ENCODE measurements at places on chromosomes 2 and 18.
A peak's percentile ranks its signal among the peaks of the same experiment; 100 is the strongest.

DNA sequence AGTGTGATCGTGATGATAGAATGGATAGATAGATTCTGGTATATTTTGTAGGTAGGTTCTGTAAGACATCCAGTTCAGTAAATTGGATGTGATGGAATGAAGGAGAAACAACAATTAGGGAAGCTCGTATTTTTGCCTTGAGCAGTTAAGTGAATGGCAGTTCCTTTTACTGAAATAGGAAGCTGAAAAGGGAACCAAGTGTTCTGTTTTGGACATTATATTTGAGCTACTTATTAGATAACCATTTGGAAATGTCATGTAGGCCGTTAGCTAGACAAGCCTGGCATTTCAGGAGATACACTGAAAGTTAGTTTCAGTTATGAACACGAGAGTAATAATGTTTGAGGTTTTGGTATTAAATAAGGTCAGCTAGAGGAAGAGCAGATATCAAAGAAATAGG lies 41.5 kb downstream of the MARCHF7 start:
- DNase-seq: no peak

- DNase-seq: no peak
These were observed 1.1 kb upstream of the CFLAR start for GRCh38 chr2:201114846-201115245.

DNA sequence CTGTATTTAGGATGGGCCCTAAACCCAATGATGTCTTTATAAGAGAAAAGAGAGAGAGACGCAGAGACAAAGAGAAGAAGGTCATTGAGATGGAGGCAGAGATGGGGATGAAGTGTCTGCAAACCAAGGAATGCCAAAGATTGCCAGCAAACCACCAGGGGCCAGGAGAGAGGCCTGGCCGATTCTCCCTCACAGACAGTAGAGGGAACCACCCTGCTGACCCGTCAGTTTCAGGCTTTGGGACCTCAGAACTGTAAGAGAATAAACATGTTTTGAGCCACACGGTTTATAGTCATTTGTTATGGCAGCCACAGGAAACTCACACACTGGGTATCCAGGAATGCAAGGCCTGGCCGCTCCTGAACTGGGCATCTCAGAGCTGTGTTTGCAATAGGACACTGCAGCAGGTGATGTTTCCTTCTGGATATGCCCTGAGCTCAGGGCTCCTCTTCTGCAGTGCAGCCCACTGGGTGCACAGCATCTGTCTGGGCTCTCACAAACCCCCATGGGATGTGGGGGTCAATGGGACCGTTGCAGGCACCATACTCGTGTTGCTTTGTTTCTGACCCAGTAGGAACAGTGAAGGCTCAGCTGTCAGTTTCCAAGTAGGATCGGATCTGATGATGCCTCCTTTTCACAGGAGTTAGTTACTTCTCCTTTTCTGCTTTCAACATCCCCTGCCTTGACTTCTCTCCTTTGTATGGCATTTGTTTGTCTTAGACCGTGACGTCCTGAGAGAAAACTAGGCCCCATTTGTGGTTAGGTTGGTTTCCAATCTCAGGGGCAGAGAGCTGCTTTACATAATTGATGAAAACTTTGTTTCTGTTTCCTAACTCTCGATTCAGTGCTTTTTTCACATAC lies 20.8 kb downstream of the PTPN18 start:
- DNase-seq: no peak

DNA sequence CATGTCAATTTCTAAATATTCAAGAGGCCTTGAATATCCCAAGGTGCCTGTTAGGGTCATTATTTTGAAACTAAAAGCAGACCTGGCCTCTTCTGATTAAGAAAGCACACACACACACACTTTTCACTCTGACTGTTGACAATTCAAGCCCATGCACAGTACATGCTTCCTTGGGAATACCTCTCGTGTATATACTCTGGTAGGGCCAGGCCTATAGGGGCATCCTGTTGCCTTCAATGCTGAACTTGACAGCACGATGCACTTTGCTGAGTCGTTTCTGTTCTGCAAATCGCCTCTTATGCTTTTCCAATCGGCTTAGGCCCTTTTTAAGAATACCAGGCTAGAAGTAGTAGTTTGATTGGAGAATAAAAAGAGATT lies 40.6 kb downstream of the IWS1 start:
- no peak for DNase-seq

- no peak for DNase-seq
These were observed 96.6 kb downstream of the ALPK2 start for GRCh38 chr18:58532298-58532697.

DNA sequence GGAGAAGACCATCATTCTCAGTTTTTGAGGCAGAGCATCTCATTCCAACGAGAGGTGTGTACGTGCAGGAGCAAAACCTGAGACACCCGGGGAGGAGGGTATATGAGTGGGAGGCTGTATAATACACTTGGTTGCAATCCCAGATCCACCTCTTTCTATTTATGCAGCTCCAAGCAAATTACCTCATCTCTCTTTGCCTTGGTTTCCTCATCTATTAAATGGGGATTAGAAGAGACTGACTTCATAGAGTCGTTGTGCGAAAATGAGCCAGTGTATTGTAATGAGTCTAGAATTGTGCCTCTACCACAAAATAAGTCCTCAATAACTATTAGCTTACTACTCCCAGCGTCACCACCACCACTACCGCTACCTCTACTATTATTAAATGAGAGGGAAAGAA lies 40.1 kb downstream of the TGOLN2 start:
- no peak for DNase-seq

- DNase-seq: no peak
These were observed 31.5 kb downstream of the CFAP210 start for GRCh38 chr2:169662744-169663143.

DNA sequence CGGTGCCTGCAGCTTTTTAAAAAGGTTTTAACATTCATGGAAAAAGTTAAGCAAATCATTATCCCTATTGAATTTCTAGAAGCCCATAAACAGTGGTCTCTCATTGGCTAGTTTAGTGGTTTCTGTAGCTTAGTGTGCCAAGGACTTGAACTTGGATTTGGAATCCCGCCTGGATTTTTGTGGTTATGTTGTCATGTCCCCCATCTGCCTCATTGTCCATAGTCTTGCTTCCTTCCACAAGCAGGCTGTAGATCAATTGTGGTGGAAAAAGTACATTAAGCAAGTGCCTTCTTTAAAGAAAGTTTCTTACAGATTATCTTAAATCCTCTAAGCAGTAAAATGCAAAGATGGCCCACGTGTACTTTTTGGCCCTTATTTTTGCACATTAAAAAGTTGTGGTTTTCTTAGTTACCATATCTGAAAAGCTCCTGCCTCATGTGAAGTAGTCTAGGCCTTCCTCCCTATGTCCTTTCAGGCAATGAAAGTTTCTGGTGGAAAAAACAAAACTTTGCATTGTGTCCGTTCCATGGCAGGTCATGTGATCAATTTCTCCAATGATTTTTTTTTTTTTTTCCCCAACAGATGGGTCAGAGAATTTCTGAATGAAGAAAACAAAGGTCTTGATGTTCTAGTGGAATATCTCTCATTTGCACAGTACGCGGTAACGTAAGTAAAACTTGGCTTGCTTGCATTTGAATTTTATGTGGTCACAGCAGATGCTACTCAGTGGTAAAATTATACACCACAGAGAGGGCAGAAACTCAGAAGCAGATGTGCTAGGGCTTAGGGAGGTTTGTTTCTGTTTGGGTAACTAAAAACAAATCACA lies 158.9 kb downstream of the PRPF40A start:
- no peak for DNase-seq

GRCh38 chr2:151083856-151084795 lies 177.5 kb downstream of the RBM43 start:
- DNase-seq: no peak

GRCh38 chr2:163878718-163879117 lies 142.9 kb upstream of the FIGN start:
- DNase-seq: no peak

DNA sequence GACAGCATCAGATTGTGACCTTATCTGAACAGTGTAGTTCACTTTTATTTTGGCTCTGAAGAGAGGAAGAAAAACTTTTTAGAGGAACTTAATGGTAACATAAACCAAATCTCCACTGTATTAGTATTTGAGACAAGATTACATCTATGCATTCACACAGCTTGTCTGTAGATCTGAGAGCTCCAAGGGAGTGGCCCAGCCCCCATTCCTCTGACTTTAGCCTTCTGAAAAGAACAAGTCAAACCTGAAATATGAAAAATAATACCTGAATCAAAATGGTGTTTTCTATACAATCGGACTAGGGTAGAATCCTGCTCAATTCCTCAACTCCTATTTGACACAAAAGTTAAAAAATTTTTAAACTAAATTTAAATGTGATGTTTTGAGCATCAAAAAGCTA lies 23.1 kb downstream of the STARD7 start:
- no peak for DNase-seq

DNA sequence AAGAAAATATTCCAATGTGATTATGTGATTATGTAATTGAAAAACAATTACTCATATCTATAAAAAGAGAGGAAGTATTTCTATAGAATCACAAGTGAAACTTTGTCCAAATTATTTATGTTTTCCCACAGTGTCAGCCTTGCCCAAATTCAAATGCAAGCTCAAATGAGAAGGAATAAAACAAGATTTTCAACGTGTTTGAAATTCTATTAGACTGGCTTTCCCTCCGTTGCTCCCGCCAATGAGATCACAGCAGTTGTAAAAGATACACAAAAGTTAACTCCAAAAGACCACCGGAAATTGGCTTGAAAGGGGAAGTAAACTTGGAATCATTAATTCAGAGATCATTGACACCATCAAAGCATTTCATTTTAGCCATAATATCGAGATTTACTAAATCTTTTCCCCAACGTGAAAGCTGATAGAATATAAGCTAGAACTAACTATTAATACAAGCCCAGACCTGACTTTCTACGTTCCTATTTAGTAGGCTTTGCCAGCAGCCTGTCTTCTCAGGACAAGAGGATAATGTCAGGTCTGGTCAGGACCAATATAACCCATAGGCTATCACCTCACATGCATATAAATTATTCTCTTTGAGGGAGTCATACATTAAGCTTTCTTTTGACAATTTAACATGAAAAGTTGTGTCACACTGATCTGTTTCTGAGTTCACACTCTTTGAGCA lies 222.6 kb upstream of the CHAC2 start:
- no peak for DNase-seq

DNA sequence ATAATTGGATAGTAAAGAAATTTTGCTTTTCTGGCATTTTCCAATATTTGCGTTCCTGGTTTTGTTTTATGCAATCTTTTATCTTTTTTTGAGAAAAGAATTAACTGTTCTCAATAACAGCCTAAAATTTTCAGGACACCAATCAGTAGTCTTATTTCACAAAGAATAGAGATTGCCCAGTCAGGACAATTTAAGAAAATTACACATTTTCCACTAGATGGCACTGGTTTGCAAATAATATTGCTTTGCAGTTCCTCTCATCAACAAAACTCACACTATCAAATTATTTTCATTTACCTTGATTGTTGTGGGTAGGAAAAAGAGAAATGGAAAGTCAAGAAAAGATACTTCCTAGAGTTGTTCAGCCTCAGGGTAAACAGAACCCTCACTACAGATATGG lies 2.4 kb upstream of the RBM45 start:
- DNase-seq: peak; percentile 56

GRCh38 chr2:70977605-70978205 lies 725 bp upstream of the ANKRD53 start:
- peak; percentile 58 for DNase-seq

GRCh38 chr2:160876765-160877164 lies 283.5 kb upstream of the TANK start:
- DNase-seq: no peak

- no peak for DNase-seq
These were observed 107.6 kb upstream of the OTOS start for GRCh38 chr2:240247868-240248720.

DNA sequence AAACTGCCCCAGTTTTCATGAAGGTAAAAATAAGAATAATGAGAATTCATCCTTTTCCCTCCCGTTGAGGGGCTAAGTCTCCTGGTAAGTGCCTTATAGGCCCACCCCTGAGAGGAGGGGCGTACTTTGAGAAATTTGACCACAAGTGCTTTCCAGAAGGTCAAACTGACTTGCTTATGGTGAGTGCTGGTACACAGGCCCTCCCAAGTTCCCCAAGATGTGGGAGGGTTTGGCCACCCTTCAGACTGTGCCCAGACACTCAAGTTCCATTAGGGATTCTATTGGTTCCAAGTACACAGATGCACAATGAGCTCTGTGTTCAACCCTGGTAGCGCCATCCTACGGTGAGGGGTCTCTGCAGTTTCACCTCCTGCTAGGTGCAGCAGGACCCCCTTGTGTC lies 205.1 kb downstream of the CTIF start:
- no peak for DNase-seq

GRCh38 chr2:43224131-43224570 lies 2.3 kb downstream of the ZFP36L2 start:
- DNase-seq: no peak

DNA sequence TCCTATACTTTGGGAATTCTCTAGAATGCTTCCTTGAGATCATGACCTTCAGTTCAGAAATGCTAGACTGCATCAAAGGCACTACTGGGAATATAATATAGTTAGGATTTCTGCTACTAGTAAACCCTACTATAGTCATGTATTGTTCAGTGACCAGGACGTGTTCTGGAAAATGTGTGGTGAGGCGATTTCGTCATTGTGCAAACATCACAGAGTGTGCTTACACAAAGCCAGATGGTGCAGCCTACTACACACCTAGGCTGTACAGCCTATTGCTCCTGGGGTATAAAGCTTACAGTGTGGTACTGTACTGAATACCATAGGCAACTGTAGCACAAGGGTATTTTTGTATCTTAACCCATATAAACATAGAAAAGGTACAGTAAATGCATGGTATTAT lies 13.0 kb downstream of the CXCR4 start:
- no peak for DNase-seq

DNA sequence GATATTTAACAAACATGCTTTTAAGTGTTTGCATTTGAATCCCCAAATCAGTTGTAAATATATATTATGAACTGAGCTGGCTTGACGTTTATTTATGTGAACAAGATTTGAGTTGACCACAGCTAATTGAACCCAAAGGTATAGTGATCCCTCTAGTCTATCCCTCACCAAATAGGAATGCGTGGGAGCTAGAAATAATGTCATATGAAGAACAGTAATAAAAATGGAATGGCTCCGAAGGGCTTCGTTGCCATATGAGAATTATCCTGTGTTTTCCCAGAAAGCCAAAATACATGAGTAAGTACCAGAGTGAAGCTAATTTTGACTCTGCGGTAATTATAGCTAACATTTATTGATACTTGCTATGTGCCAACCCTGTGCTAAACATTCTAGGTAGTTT lies 142.7 kb downstream of the ADCYAP1 start:
- no peak for DNase-seq

Data from NCI-H2227 treated with DMSO at 0.1 percent for 48 hours (cell line).